NCI-H1105 treated with DMSO at 0.1 percent for 48 hours (cell line): ENCODE measurements at places on chromosomes 12 and 14.

DNA sequence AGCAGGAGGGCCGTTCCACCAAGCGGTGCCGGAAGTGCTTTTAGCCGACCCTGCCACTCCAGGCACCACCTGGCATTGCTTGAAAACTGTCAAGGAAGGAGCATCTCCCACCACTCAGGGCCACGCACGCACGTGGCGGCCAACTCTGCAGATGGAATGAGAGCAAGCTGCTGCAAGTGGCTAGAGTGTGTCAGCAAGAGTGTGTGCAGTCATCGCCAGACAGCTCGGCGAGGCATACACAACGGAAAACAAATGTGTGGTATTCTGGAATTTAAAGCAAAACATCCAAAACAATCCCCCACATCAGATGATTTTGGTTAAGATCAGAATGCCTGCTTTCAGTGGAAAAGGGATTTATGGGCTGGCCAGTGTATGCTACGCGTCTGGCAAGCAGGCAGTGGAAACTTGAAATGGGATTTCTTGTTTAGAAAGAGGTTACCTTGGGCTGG lies 11.2 kb downstream of the CD9 start:
- no peak for DNase-seq

DNA sequence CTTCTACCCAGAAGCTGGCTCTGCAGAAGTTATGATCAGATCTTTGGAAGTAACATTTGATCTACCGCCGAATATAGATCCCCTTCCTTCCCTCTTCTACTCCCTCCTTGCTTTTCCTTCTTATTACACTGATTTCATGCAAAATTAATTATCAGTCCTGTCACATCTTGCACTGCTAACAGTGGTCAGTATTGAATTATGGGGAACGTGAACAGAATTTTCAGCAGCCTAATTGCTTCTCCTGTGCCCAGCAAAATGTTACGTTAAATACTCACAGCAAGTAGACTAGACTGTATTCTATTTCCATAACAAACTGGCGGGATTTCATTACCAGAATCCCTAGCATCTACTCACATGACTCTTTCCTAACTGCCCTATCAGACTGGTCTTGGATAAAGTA lies 596.9 kb downstream of the DIO2 start:
- no peak for DNase-seq

GRCh38 chr14:59093902-59094301 lies 94.6 kb upstream of the DAAM1 start:
- DNase-seq, result no peak

- DNase-seq, result no peak
Measured at GRCh38 chr14:79420725-79421124, 790.6 kb downstream of the DIO2 start.

DNA sequence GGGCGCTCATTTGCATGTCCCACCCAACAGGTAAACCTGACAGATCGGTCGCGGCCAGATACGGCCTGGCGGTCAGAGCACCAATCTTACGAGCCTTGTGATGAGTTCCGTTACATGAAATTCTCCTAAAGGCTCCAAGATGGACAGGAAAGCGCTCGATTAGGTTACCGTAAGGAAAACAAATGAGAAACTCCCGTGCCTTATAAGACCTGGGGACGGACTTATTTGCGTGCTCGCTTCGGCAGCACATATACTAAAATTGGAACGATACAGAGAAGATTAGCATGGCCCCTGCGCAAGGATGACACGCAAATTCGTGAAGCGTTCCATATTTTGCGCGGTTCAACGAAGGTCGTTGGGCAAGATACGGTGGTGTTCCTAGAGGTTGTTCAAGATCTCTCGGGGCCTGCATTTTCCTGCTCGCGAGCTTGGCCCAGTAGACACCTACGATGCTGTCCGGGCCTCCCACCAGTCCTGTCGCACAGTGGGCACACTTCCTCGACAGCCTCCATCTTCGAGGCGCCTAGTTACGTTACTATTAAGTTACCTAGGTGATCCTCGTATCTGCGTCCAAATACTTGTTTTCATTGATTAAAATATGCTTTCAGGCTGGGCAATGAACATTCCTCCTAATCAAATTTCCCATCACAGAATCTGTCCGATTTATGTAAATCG lies at the start of gene RNU6-7:
Gene RNU6-7 (plus strand): TSS at position 230 of the 675 bp plus-strand sequence.
- peak; percentile 69 for DNase-seq

DNA sequence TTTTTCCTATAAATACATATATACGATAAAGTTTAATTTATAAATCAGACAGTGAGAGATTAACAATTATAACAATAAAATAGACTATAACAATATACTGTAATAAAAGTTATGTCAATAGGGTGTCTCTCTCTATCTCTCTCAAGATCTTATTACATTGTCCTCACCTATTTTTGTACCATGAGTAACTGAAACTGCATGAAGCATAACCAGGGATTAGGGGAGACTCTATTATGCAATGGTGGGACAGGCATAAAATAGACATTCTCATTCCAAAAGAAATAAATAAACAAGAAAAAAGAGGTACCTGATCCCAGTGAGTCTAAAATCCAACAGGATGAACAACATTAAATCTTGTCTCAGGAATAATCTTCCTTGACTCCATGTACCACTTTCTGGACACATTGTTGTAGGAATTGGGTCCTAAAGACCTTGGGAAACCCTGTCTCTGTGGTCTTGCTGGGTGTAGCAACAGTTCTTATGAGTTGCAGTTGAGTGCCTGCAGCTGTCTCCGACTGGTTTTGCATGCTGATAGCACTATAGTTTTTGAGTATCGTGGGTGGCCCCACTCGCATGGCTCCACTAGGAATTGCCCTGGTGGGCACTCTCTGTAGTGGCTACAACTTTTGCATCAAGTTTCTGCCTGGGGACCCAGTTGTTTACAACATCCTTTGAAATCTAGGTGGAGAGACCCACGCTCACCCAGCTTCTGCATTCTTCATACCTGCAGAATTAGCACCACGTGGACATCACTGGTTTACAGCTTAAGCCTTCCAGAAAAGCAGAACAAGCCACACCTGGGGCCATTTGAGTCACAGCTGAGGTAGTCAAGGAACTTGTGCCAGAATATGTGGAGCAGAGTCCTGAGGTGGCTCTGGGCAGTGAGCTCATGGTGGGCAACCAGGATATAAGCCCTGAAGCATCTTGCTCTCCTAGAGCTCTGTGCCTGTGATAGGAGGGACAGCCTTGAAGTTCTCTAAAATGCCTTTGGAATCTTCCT lies 204.7 kb downstream of the KITLG start:
- no peak for DNase-seq

DNA sequence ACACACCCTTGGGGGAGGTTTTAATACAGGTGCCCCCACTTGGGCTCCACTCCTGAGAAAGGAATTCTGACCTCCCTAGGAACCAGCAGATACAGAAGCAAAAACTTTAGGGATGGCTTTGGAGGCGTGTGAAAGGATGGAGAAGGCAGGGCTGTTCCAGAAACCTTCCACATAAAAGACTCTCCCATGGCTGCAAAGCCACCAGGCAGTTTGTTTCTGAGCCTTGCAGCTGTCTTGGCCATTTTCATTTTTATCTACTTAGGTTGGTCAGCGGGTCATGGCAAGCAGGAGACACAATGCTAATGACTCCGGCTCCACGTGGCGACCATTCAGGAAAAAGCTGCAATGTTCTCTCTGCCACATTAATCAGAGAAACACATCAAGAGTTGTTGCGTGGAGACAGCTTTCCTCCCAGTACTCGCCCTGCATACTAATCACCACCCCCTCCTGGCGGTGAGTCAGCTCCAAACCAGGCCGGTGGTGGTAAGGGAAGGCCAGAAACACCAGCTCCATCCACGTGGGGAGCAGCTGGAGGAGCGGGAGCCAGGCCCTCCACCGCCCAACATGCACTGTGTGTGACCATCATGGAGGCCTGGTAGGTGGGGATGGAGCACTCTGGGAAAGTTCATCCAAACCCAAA lies 30.9 kb upstream of the IRF2BPL start:
- DNase-seq, result no peak

GRCh38 chr14:82362452-82362851 lies 828.8 kb upstream of the SEL1L start:
- DNase-seq, result no peak

GRCh38 chr14:24171422-24172260 lies at the start of gene REC8:
Gene REC8 (plus strand): TSS chr14:24172080. CDS start chr14:24172553, 473 bp downstream.
- DNase-seq, result peak; percentile 99

DNA sequence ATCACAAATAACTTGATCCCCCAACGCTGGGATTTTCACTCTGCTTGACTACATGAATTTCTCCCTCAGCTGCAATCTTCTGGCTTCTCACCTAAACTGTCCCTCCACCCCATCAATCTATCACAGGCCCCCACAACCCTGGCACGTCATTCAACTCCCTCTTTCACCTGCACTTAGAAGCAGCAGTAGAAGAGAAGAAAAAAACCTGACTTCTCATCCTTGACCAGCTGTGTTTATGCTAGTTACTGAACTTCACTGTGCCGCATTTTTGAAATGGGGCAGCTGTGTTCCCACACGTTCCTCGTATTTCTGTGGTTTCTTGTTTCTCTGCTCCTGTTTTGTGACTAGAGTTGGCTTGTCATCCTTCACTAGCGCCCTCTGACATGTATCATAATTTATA lies 35.0 kb downstream of the ITPR2 start:
- DNase-seq, result no peak

DNA sequence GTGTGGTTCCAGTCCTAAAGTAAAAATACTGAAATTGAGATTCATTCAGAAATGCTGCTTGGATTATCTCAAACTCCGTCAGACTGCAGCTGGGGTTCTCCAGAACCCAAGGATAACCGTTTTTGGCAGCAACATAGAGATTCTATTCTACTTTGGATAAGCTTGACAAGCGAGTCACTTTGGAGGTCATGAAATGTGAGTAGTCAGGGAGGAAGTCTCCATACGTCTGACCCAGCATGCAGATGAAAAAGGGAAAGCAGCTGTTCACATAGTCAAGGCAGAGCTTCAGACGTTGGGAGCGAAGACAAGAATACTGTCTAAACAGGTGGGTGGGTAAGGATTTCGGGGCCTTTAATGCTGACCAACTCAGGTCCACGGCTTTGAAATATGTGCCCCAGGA lies 14.9 kb upstream of the HSP90B1 start:
- DNase-seq, result no peak

DNA sequence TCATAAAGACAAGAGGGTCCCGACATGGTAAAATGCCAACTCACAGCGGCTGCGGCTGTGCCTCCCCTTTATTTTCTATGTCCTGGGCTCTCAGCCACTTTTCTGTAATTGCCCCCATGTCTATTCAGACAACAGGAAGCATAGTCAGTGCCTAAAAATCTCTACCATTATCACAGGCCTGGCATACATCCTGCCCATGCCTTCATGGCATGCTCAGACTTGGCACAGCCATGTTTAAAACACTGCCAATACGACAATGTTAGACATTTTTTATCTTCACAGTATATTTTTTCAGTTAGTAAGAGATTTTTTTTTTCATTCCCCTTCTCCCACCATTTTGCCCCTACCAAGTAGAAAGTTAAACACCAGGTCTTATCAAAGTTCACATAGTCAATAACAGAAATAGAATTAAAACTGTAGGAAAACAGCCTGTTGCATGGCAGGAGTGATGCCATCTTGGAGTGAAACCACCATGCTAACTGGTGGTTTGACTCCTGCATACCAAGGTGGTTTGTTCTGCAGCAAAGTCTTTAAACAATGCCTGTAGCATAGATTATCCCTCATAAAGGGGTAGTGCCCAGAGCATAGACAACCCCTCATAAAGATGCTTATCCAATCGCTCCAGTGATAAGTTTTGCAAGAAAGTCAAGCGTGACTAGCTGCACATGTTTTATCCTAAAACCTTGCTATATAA lies 18.9 kb upstream of the CERS5 start:
- peak; percentile 85 for DNase-seq

GRCh38 chr12:69783365-69783764 lies 41.7 kb upstream of the MYRFL start:
- no peak for DNase-seq

- no peak for DNase-seq
Measured at GRCh38 chr14:71056168-71056567, 148.9 kb downstream of the PCNX1 start.

DNA sequence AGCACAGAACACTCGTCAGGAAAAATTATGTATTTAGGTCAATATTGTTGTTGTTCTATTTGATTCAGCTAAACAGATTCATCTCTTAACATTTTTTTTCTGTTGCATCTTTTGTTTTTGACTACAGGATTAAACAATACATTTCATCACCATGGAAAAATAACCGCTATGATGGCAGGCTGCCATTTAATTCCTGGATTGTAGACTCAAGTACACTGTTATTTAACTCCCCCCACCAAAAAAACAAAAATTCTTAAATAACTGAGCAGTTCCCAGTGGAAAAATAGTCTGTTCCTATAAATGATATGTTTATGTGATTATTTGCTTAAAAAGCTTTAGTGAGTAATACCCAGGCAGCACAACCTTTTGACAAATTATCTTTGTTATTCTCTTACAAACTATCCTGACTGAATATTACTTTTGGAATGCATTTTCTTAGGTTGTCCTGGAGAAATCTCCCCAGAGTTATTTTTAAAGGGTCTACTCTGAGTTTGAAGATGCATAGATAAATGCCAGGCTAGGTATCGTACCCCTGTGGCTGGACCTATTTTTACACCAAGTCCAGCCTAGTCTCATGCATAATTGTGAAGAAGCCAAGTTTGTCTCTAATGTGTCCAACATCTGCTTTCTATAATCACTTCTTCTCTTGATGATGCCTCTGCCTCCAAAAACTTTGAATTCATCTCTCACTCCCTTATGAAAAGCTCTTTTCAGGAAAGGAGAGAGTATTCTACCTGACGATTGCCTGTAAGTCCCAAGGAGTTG lies 3.7 kb downstream of the KERA start:
- DNase-seq, result peak; percentile 22

GRCh38 chr12:88408823-88409222 lies 171.4 kb downstream of the KITLG start:
- no peak for DNase-seq

- peak; percentile 42 for DNase-seq
Measured at GRCh38 chr14:72451054-72451972, 442.6 kb downstream of the DPF3 start.

GRCh38 chr14:51724650-51725049 lies 72.9 kb downstream of the FRMD6 start:
- DNase-seq, result peak; percentile 46

DNA sequence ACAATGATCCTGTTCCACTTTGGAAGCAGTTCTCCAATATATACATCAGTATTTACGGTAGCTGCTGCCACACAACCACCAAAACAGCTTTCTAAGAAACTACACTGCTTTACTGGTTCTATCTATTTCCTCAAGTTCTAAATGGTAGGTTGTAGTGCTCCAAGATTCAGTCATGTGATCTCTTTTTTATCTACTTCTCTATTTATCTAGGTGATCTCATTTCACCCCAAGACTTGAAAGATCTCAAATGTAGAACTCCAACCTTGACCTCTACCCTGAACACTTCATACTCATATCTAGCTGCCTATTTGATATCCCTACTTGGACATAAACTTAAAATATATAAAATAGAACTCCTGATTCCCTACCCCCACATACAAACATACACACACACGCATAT lies 133.9 kb upstream of the RAP1B start:
- no peak for DNase-seq

DNA sequence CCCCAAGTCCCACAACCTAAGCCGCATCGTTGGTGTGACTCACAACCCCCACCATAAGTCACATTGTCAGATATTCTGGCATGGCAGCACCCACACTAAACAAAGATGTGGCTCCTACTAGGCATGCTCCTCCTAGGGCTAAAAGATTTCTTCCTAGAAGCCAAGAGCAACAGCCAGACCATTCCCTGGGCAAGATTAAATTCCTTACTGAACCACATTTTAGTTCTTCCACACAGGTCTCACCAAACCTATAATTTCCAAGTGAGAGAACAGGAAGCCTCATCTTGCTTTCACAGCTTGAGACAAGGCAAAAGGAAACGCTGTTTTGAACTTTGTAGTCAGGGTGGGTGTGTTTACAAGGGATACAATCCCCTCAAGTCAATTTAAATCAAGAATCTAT lies 632.8 kb downstream of the DIO2 start:
- DNase-seq, result no peak
